Fibroblast of skin of left biceps (primary cell): ENCODE measurements at places on chromosomes 4 and X.

GRCh38 chr4:100118181-100118580, 72.1 kb downstream of the DDIT4L start:
- DNase-seq = no peak

DNA sequence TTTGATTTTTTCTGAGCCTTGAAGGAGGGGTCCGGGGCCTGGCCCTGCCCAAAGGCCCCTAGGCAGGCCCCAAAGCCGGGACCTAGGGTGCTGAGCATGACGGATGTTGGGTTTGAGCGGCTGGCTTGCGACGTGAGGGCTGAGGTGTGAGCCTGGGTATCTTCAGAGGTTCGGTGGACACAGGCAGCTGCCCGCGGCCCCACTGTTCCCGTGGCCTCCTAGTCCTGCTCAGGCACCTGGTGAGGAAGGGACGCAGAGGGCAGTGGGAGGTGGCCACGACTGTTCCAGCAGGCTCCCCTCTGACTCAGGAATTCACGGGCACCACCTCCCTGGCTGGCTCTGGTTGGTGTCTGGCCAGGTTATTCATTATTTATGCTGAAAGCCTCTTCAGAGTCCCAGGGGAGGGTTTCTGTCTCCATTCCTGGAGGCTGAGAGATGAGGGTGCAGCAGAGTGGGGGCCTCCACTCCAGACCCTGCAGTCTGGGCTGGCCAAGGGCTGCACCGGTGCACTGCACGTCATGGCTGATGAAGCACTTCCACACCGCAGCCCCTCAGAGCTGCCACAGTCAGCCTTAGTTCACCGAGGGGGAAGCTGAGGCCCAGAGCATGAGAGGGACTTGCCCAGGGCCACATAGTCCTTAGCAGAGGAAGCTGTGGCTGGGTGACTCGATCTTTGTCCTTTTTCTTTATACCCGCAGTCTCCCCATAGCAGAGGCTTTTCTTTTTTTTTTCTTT, 2.2 kb downstream of the MSANTD1 start:
- no peak for DNase-seq

DNA sequence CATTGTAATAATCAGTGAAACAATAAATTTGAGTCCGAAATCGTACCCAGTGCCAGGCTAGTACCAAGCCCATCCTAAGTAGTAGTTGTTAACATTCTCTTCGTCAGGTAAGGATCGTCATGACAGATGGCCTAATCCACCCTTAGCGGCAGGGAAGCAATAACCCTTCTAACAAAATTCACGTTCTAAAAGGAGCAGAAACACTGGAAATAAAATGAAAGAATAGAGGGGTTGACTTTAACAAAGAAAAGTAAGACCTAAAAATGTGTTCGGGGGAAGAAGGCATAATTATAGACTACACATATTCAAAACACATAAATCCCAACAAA, 142.7 kb downstream of the CPEB2 start:
- no peak for DNase-seq

- DNase-seq = no peak
Observed at GRCh38 chrX:38861489-38861888, 60.2 kb downstream of the MID1IP1 start.

DNA sequence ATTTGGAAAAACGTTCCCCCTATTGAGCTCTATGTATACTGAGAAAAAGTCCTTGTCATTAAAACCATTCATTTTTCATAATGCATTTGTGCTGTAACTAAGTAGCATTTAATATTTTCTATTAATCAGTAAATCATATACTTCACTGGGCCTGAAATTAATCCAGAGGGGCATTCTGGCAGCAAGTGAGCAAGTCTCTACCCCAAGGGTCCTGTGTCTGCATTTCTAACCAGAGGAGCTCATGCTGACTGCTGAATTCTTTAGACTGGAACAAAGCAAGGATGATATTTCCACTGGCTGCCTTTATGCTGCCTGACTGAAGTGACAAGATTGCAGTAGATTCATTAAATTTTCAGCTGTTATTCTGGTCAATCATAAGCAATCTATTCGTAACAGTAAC, 246.5 kb downstream of the SLITRK2 start:
- no peak for DNase-seq
